ENCODE measurements at places on chromosomes 11 and 22.

GRCh38 chr11:18191376-18191775, 18.7 kb downstream of the MRGPRX4 start:
- DNase-seq = no peak

- DNase-seq = no peak
These were observed 151.1 kb downstream of the METTL15 start for GRCh38 chr11:28259177-28259843.

DNA sequence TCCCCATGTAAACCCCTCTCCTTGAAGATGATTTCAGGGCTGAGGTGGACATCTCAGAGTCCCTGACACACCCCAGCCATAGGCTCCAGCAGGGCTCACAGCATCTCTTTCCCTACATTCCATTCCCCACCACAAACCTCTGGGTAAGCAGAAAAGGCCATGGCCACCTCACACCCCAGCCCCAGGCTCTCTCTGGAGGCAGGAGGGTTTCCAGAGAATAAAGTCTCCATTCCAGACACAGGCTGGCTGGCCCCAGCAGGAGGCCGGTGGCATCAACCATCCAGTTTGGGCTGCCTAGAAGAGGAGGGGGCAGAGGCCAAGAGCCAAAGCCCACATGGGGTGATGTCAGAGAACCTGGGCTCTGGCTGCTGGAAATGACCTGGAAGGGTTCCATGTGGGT, 61.4 kb downstream of the TP53I11 start:
- no peak for DNase-seq

GRCh38 chr22:48858121-48858520, 969.6 kb downstream of the BRD1 start:
- no peak for DNase-seq

DNA sequence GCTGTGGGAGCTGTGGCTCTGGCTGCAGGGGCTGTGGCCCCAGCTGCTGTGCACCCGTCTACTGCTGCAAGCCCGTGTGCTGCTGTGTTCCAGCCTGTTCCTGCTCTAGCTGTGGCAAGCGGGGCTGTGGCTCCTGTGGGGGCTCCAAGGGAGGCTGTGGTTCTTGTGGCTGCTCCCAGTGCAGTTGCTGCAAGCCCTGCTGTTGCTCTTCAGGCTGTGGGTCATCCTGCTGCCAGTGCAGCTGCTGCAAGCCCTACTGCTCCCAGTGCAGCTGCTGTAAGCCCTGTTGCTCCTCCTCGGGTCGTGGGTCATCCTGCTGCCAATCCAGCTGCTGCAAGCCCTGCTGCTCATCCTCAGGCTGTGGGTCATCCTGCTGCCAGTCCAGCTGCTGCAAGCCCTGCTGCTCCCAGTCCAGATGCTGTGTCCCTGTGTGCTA, 514 bp downstream of the KRTAP5-9 start:
- DNase-seq = no peak

- DNase-seq = no peak
These were observed 612 bp downstream of the GTSE1 start for GRCh38 chr22:46297151-46297812.

- DNase-seq = no peak
These were observed 33.9 kb downstream of the PRDM11 start for GRCh38 chr11:45180179-45180847.

DNA sequence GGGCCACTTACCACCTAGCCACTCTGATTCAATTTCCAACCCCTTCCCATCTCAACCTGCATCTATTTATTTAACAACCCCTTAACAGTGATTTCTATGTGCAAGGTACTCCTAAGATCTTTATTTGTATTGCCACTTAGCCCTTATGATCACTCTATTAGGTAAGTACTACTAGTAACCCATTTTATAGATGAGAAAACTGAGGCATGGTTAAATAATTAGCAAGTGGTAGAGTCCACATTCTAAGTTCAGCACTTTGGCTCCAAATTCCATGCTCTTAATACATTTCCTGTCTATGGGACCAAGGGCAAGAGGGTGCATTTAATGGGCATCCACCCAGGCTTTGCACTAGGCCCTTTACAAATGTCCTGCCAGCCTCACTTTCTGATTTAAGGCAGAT, 38.1 kb upstream of the CSNK2A3 start:
- no peak for DNase-seq

GRCh38 chr22:33717694-33718396, 202.4 kb downstream of the LARGE1 start:
- DNase-seq = no peak

- DNase-seq = no peak
These were observed 24.4 kb upstream of the SMIM35 start for GRCh38 chr11:118111019-118111743.

DNA sequence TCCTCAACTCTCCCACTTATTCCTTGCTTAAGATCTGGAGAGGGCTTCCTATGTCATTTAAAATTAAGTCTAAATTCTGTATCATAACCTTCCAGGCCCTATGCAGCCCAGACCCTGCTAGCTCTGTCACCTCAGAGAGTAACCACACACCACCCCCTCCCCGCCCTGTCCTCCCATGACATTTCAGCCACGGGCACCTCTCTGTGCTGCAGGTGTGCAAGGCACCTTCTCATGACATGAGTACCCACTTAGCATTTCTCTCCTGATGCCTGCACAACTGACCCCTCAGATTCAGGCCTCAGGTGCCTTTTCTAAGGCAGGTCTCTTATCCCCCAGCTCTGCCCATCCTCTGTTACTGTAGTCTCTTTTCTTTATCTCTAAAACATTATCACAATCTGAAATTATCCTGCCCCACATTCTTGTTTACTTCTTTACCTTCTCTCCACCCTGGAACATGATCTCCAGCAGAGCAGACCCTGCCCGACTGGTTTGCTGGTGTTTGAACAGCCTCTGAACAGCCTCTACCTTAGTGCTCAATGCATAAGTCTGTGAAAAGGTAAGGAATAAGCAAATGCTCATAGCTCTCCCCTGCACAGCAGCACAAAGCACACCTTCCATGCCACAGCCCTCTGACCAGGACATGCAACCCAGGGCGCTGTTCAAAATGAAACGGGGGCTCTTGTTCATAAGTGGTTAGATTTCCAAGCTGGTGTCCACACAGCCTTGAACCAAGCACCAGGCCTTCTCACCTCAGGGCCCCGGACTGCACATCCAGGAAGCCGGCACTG, 196.1 kb upstream of the B3GAT1 start:
- no peak for DNase-seq

DNA sequence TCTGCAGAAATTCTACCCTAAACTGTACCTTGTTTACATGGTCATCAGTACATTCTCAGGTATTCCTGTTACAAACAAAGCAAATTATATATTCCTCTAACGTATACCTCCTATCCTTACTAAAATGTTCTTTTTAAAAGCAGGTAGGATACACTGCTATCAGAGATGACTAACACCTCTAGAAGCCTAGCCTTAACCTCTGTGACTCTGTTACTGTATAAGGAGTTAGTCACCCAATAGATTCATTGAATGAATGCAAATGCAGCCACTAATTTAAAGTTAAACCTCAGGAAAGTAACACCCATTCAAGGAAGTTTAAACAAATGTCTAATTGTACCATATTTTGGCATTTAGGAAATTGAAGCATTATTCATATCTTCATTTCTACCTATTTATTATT, 82.2 kb downstream of the FCHSD2 start:
- no peak for DNase-seq

- no peak for DNase-seq
These were observed 8.7 kb downstream of the ROBO3 start for GRCh38 chr11:124873951-124874350.

DNA sequence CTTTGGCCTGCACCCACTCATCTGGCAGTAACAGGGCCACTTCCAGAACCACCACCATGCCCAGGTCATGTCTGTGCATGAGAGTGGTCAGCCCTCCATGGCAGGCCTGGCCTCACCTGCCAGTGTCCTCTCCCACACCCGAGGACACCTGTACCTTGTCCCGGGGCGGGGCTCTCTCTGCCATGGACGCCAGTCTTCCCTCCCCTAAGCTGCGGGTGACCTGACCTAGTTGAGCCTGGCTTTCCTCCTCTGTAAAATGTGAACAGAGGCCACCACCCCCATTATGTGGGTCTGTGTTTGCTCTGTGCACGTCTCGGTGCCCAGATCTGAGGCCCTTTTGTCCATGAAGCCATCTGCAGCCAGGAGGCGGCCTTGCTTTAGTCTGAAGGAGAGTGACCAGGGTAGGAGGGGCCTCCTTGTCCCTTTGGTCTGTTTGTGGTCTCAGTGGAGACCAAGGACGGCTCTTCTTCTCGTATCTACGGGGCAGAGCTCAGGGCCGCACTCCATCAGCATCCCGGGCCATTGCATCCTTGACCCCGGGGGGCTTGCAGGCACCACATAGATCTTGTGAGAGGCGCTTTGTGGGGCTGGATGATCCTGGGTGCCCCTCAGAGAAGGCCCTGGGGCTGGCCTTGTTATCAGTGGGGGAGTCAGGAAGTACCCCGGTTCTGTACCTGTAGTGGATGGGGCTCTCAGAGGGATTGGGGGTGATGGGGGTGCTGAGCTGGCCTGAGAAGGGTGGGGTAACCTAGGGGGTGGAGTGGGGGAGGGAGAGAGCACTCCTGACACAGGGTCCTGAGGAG, 121.6 kb downstream of the KCNQ1 start:
- DNase-seq = no peak

- peak; percentile 51 for DNase-seq
These were observed 38.8 kb downstream of the NUMA1 start for GRCh38 chr11:72041364-72042063.

DNA sequence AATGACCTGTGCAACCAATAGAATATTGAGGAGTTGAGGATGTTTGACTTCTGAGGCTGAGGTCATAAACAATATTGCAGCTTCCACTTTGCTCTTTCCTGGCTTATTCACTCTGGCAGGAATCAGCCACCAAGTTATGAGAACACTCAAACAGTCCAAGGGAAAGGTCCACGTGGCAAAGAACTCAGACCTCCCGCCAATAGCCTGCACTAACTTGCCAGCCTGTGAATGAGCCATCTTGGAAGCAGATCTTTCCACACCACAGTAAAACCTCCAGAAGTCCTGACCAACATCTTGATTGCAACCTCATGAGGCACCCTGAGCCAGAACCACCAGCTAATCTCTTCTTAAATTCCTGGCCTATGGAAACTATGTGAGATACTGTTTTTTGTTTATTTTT, 22.7 kb upstream of the PICALM start:
- DNase-seq = no peak

- no peak for DNase-seq
These were observed 18.8 kb upstream of the DRD2 start for GRCh38 chr11:113494021-113494420.

DNA sequence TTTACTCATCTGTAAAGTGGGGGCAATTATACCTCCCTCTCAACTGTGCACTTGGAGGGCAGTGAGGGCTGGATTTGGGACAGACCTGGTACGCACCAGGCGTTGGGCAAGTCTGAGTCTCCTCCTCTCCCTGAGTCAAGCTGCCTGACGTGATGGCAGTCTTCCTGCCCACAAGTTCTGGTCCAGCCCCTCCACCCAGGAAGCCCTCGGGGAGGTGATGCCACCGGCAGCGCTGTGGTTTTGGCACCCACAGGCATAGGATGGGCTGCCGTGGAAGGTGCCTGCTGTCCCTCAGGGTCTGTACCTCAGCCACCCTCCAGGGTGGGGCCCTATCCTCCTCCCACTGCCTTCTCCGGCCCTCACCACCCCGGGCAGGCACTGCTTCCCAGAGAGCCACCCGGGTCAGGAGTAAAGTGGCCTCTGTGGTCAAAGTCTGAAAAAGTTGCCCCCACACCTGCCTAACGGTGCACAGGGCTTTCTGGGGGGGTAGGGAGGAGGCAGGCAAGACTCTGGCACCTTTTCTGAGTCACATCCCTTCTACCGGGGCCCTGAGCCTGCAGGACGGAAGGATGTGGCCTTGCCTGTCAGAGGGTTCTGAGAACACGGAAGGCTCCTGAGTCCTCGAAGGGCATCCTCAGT, 6.5 kb upstream of the APOBEC3H start:
- no peak for DNase-seq

DNA sequence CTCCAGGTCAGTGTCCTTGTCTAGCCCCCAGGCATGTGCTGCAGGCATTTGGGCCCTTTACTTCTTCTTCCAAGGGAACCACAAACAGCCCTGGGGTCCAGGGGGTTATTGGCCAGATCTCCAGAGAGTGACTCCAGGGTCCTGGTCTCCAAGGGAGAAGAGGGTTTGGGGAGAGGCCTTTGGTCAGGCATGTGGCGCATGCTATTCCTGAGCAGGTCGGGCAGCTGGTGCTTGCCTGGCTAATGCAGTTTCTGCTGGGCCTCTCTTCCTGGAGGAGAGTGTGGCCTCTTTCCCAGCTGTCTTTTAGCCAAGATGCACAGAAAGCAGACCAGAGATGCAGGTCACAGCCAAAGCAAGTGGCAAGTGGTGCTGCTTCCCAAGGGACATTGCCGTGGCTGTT, 3.8 kb upstream of the RFPL2 start:
- DNase-seq = no peak

DNA sequence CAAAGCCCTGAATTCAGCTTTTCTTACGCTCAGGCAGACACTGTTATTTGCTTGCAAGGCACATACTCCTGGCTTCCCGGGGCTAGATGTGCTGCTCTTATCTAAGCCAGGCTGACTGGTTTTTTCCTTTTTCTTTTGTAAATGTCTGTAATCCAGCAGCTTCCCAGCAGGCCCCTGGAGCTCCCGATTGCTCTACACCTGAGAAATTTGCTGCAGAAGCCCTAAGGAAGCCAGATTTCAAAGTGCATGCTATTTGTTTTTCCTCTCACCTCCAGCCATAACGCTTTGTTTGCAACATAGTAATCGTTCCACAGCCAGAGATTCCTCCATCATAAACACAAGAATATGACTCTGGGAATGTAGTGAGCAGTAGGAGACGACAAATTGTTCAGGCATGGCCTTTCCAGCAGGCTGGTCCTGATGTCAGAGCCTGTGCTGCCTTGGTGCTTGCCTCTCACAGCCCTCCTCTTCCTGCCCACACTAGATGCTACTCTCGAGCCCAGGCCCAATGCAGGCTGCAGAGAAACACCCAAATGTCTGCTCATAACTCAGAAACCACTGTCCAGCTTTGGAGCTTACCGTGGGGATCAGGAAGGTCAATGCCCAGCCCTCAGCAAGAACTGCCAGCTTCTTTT, 54.7 kb upstream of the SLC6A5 start:
- DNase-seq = no peak

GRCh38 chr11:62747475-62748160, 6.3 kb downstream of the ZBTB3 start:
- no peak for DNase-seq

DNA sequence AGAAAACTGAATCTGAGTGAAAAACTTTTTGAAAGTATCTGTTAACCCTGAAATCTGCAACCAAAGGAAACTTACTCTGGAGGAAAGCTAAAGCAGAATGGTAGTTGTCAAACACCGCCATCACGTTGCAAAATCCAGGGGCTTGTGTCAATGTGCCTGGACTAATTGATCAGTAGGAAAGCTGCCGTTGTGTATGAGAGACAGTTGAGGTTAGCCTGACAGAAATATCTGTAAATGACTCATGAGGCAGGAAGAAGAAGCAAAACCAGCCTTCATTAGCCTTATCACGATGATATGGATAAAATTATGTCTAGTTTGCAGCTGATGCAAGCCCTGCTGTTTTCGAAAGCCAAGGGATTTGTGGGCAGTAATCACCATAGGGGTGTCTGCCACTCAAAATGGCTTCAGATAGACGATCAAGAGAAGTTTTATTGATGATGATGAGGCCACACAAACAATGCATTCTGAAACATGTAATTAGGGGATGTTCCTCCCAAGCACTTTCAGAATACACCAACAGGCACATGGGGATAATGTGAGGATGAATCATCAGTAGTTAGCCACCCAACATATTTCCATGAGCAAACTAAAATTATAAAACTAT, 8.9 kb downstream of the SCGB1A1 start:
- DNase-seq = no peak

GRCh38 chr11:131684111-131685060, 314.0 kb downstream of the NTM start:
- DNase-seq = no peak

GRCh38 chr22:36860821-36861659, at the start of gene NCF4:
Gene NCF4, plus strand, starts transcription at chr22:36861006. Its CDS starts 166 bp downstream, at chr22:36861172.
- DNase-seq = peak; percentile 23

All from hypothalamus (tissue), 51 donors.